ENCODE measurements at places on chromosomes 6 and 20. TPM values are rescaled to one million over a fixed set of nuclear protein-coding genes. Genes with fewer than 3 reads are reported as not detected.

Gene ATP6V1G2
- total RNA-seq, result 8.8 TPM

Gene GPR6
- total RNA-seq, result not detected

Gene SYCP2L
- 4.3 TPM for total RNA-seq

Gene ANKEF1
- 0.65 TPM for total RNA-seq
